ENCODE measurements at places on chromosomes 12 and 14.
A peak's percentile ranks its signal among the peaks of the same experiment; 100 is the strongest.

- no peak for DNase-seq
Observed at GRCh38 chr12:115354007-115354890, 670.3 kb upstream of the TBX3 start.

- no peak for DNase-seq
Observed at GRCh38 chr14:55577229-55577628, 2.8 kb upstream of the KTN1 start.

GRCh38 chr12:31524791-31525495 is 66.0 kb downstream of the DENND5B start:
- DNase-seq: peak; percentile 42

GRCh38 chr12:88052686-88053085 is 23.5 kb upstream of the C12orf50 start:
- DNase-seq: peak; percentile 87

DNA sequence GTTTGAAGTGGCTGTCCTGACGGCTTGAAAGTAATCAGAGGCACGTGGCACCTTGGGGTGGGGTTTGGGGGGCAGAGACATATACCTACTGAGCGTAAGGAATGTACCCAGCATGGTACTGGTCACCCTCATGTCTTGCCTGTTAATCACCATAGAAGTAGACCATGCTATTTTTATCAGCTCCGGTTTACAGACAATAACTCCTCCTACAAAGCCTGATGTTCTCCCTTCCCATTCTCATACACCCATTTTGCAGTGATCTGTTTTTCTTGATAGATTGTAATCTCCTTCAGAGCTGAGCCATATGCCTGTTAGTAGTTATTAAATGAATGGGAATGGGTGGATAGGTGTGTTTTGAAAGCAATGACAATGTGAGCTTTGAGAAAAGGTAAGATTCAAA is 10.5 kb downstream of the EVL start:
- DNase-seq: no peak

DNA sequence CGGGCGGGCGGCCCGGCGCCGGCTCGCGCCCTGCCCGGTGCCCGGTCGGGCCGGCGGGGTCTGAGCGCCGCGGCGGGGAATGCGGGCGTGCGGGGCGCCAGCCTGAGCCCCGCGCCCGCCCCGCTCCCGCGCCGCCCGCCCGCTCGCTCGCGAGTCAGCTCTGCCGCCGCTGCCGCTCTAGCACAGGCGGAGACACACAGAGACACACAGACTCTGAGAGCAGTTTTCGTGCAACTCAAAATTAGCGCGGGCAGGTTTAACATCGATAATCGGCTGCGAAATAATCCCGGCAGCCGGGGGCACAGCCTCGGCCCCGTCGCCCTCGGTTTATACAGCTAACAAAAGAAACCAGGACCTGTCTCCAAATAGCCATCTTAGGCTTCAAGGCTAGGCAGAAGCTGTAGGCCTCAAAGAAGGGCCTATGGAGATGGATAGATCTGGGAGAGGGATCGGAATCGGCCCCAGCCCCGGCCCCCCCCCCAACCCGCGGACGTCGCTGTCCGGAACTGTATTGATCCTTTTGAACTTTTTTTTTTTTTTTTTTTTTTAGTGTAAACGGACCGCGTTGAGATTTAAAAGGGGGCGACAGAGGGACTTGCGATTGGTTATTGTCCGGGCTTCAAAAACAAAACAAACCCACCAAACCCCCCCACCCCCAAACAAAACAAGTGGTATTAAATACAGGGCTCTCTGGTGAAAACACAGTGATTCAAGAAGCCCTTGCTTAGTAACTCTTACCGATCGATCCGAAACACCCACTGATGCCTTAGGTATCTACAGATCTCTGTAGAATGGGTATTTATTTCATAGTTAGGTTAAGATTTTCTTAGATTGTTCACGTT is 1.1 kb downstream of the ARID2 start:
- DNase-seq: peak; percentile 91

- DNase-seq: no peak
Observed at GRCh38 chr12:67681941-67682620, 33.5 kb downstream of the DYRK2 start.

DNA sequence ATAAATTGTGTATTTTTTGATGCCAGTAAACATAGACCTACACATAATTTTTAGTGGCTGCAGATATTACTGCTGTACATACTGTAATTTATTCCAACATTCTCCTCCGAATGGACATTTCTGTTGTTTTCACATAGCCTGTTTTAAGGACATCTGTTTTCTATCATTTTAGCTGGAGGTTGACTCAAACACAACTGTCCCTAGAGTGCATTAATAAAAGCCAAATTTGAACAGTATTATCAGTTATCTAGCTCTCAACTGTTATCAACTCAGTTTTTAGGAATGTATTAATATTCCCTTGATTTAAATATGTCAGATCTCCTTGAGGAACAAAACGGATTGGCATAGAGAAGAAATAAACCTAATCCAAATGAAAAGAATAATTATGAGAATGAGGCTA is 17.2 kb upstream of the PIWIL1 start:
- DNase-seq: no peak

DNA sequence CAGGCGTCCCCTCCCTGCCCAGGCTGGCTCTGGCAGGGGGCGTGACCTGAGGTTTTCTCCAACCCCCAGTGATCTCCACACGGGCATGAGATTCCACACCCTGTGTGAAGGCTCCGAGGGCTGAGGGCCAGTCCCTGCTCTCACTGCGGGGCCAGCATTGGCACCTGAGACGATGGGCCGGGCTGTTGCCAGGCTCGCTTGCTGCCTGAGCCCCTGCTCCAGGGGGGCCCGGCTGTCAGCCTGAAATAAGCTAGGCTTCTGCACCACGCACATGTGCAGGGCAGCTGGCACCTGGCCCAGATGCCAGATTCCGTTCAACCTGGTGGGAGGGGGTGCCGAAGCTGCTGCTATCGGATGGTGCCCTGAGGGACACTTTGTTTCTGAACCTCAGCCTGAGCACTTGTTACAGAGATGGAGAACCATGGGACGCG is 196.5 kb upstream of the PRMT8 start:
- DNase-seq: peak; percentile 90

DNA sequence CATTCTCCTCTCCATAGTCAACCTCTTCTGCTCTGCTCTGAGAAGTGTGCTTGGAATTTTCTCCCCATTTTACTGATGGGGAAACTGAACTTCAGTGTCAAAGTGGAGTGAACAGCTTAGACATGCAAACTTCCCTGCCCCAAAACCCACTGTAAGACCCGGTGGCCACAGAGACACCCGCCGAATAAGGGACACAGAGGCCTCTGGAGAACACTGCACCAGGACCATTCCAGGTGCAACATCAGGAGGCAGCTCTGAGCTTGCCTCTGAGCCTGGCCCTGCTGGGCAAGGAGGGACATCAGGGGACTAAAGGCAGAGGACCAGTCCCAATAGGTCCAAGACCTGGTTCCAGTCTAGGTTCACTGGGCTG is 1.7 kb downstream of the HDAC7 start:
- no peak for DNase-seq

- DNase-seq: no peak
Observed at GRCh38 chr12:119786539-119786938, 90.6 kb downstream of the CIT start.

GRCh38 chr14:42353315-42353714 is 746.6 kb downstream of the LRFN5 start:
- DNase-seq: no peak

DNA sequence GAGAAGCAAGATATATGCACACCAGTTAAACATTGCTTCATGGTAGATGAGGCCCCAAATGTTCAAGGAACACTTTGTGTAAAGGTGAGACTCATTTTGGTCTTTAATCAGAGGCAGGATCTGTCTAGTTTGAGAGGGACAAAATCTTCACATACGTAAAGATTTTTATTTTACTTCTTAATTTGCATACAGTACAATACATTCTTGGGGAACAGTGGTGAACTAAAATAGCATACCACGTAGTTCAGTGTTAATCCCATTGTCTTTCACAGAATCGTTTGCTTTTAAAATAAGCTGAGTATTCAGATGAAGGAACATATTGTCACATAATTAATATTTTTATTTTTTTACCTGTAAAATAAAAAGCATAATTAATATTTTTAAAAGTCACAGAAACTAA is 43.3 kb downstream of the GPATCH2L start:
- no peak for DNase-seq

- DNase-seq: no peak
Observed at GRCh38 chr14:98802044-98802443, 470.0 kb downstream of the BCL11B start.

- DNase-seq: no peak
Observed at GRCh38 chr14:51593397-51593796, 58.3 kb upstream of the FRMD6 start.

DNA sequence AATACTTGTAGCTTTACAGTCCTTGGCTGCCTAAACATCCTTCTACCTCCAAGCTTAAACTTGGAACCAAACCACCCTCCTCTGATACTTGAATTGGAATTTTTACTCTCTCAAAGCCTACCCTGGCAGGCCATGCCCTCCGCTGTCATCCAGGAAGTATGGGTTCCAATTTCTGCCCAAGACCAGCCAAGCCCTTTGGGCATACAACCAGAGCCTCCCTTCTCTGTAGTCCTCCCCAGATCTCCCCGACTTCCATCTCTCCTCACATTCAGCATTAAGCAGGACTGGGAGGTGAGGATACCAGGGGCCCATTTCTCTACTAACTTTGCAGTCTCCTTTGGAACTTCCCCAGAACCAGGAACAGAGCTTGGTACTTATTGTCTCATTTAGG is 369 bp upstream of the DHH start:
- DNase-seq: no peak

DNA sequence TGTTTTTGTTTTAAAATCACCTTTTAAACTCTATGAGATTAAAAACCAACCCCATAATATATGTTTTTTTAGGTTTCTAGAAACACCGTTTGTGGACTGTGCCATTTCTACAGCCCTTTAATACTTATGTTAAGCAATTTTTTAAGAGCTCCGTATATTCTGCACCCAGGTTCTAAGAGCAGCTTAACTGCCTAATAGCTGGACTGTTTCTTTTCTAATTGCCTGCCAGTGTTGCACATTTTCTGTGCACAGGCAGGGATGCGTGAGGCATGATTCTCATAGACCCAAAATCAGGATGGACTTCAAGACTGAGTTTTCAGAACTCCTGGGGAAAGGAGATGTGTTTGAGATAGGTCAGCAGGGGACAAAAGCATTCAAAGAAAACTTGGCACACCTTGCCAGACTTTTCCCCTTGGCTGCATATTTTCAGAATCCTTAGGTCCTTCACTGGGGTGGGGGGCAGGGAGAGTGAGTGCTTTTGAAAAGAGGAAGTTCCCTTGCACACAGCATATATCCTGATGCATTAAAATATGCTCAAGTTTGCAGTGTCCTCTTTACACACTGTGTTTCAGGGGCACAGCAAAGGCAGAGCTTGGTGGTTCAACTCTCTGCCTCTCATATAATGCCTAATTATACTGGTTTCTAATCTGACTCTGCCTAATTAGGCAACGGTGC is 27.9 kb downstream of the TMEM30B start:
- DNase-seq: no peak

- DNase-seq: no peak
Observed at GRCh38 chr12:49762468-49762847, 21.1 kb downstream of the TMBIM6 start.

- no peak for DNase-seq
Observed at GRCh38 chr12:59453475-59453874, 142.4 kb upstream of the SLC16A7 start.

DNA sequence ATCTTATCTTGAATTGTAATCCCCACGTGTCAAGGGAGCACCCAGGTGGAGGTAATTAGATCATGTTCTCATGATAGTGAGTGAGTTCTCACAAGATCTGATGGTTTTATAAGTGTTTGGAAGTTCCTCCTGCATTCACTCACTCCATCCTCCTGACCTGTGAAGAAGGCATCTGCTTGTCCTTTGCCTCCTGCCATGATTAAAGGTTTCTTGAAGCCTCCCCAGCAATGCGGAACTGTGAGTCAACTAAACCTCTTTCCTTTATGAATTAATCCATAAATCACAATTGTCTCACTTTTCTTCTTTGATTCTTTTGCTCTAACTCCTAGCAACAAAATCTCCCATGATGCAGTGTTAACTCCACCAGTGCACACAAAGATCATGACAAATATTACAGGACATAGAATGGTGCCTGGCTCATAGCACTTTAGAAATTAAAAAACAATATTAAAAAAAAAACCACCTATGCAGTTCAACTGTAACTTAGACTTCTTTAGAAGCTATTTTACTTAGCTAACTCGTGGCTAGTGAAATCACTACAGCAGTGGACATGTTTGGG is 37.6 kb upstream of the MGAT4C start:
- no peak for DNase-seq

DNA sequence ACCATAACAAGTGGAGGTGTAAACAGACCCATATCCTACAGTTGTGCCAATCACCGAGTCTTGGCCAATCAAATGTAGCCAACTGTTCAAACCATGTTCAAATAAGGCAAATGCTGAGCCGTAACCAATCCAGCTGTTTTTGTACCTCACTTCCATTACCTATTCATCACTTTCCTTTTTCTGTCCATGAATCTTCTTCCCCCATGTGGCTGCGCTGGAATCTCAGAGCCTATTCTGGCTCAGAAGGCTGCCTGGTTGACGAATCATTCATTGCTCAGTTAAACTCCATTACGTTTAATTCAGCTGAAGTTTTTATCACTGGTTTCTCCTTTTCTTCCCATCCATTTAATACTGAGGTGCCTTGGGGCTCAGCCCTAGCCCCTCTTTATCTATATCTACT is 71.1 kb downstream of the TBC1D30 start:
- no peak for DNase-seq

GRCh38 chr12:9135903-9136310 is 20.2 kb upstream of the A2M start:
- no peak for DNase-seq

DNA sequence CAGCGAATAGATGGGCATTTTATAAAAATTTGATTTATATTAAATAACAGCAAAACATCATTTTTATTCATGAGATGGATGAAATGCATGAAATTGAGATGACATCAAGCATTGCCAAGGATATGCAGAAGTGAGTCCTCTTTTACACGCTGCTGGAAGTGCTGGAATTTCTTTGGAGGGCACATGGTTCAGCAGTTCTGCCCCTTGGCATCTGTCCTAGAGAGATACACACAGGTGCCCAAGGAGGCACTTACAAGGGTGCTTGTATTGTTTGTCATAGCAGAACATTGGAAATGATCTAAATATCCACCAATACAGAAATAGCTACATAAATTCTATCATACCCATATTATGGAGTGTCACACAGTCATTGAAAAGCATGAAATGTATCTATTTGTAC is 441.1 kb upstream of the TMPO start:
- DNase-seq: no peak

- peak; percentile 45 for DNase-seq
Observed at GRCh38 chr14:103629503-103630121, 601 bp downstream of the KLC1 start.

- DNase-seq: no peak
Observed at GRCh38 chr12:42683933-42684801, 94.6 kb upstream of the PRICKLE1 start.

DNA sequence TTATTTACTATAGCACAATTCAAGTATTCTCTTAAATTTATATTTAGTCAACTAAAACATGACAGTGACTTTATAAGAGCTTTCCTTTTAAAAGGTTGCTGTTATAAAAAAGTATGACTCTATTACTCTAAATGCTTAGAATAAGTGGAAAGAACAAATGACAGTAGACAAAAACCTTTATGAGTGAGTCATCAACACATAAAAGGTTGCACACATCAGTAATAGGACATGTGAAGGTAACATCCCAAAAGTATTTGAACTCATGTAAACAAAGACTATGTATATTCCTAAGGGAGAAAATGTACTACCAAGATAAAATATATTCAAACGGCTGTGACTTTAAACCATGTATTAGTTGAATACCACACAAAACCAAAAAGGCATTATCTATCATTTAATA is 98.8 kb downstream of the PAWR start:
- no peak for DNase-seq

Data from DMS53 (cell line).